Neural crest cell (in vitro differentiated cells): ENCODE measurements at places on chromosomes 2 and 18. TPM values are rescaled to one million over a fixed set of nuclear protein-coding genes. Genes with fewer than 3 reads are reported as not detected.

DNA sequence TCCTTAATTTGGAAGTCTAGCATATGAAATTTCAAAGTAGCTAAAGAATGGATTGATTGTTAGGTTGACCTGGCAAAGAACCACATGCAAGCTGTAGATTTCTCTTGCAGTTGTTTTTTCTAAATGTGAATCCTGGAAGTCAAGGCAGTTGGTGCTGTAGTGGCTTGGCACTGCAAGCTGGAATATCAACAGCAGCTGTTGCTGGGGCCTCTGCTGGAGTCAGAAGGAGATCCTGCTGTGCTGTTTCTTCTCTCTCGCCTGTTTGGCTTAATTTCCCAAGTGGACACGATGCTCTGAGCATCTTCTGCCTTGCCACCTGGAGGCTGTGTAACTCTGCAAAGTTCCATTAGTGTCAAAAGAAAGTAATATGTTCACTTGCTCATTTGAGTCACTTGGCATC lies 12.6 kb downstream of the PIK3C3 start:
- no peak for DNase-seq
- H3K4me1 ChIP-seq = no peaks in the 10 kb centered on the region
- H3K27me3 ChIP-seq = no peaks in the 10 kb centered on the region

- no peak overlapping the region for H3K4me3 ChIP-seq
- no peak overlapping the region for H3K27ac ChIP-seq
- H3K4me1 ChIP-seq = no peaks in the 10 kb centered on the region
- DNase-seq = no peak
- no peaks in the 10 kb centered on the region for H3K36me3 ChIP-seq
Measured at GRCh38 chr2:240143276-240143675, 2.8 kb upstream of the OTOS start.

GRCh38 chr2:14756981-14757657 lies 124.6 kb downstream of the LRATD1 start:
- DNase-seq = no peak
- no peaks in the 10 kb centered on the region for H3K4me1 ChIP-seq
- no peaks in the 10 kb centered on the region for H3K27me3 ChIP-seq

- DNase-seq = no peak
- no peaks in the 10 kb centered on the region for H3K36me3 ChIP-seq
- no peak overlapping the region for H3K27ac ChIP-seq
- H3K27me3 ChIP-seq = no peaks in the 10 kb centered on the region
- H3K4me1 ChIP-seq = peaks cover 18% of the 10 kb centered on the region
- no peak overlapping the region for H3K4me3 ChIP-seq
Measured at GRCh38 chr2:11163439-11164317, 8.4 kb downstream of the SLC66A3 start.

- no peak overlapping the region for H3K27ac ChIP-seq
- DNase-seq = no peak
- H3K36me3 ChIP-seq = no peaks in the 10 kb centered on the region
- H3K4me3 ChIP-seq = no peak overlapping the region
- H3K4me1 ChIP-seq = no peaks in the 10 kb centered on the region
Measured at GRCh38 chr2:110748489-110748867, 16.1 kb downstream of the ACOXL start.

DNA sequence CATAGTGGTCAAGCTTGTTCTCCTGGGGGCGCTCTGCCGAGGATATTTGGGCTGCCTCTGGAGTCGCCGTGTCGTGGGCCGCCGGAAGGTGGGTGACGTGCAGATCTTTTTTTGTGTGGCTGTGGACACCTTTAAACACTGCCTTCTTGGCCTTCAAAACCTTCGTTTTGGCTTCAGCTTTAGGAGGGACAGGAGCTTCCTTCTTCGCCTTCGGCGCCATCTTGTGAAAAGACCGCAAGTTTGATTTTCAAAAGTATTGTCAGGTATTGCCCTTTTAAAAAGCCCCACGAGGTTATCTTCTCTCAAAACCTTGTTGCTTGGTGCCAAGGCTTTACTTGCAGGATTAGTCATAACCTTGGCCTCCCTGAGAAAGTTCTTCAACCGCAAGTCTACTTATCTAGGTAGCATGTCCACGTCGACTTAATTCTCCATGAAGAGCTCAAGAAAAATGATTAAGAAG lies 20.8 kb downstream of the LAMA3 start:
- no peaks in the 10 kb centered on the region for H3K36me3 ChIP-seq
- DNase-seq = no peak
- peaks cover 1% of the 10 kb centered on the region for H3K27me3 ChIP-seq
- H3K4me1 ChIP-seq = no peaks in the 10 kb centered on the region
- H3K27ac ChIP-seq = no peak overlapping the region
- no peak overlapping the region for H3K4me3 ChIP-seq

- H3K4me1 ChIP-seq = no peaks in the 10 kb centered on the region
- H3K36me3 ChIP-seq = no peaks in the 10 kb centered on the region
- H3K27me3 ChIP-seq = peaks cover 21% of the 10 kb centered on the region
- no peak overlapping the region for H3K27ac ChIP-seq
- DNase-seq = no peak
Measured at GRCh38 chr2:102258386-102259074, 52.8 kb upstream of the IL1RL1 start.

DNA sequence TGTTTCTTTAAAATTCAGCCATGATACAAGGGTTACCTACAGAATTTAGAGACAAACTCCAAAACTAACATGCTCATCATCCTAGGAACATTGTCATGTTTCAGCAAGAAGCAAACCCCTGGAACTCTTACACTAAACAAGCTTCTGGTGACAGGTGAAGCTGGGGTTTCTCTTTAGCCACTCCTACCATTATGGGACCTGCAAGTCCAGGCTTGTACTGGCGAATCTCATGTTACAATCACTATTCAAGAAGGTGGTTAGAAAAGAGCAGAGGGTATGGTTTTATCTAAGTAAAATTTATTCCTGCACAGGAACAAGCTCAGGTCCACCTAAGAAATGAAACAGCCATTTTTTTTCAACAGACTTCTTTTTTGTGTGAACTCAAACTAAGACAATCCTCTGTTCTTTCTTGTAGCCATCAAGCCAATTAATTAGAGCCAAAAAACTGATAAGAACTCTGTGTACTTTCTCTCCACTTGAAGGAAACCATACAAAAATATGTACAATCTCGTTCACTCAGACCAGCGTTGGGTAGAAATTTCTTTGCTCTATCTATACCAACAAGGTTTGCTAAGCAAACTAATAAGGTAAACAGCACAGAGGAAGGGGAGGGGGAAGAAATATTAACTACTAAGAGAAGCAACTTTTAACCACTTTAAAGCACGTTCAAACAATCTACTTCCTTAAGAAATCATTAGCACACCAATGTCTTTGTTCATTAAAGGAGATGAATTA lies 63.3 kb upstream of the NEDD4L start:
- no peak overlapping the region for H3K4me3 ChIP-seq
- H3K27me3 ChIP-seq = no peaks in the 10 kb centered on the region
- no peak overlapping the region for H3K27ac ChIP-seq
- DNase-seq = no peak
- H3K4me1 ChIP-seq = peaks cover 16% of the 10 kb centered on the region
- no peaks in the 10 kb centered on the region for H3K36me3 ChIP-seq

- H3K4me3 ChIP-seq = no peak overlapping the region
- no peak overlapping the region for H3K27ac ChIP-seq
- H3K36me3 ChIP-seq = no peaks in the 10 kb centered on the region
- H3K27me3 ChIP-seq = no peaks in the 10 kb centered on the region
Measured at GRCh38 chr18:49098386-49098785, 147.6 kb upstream of the SMAD7 start.

DNA sequence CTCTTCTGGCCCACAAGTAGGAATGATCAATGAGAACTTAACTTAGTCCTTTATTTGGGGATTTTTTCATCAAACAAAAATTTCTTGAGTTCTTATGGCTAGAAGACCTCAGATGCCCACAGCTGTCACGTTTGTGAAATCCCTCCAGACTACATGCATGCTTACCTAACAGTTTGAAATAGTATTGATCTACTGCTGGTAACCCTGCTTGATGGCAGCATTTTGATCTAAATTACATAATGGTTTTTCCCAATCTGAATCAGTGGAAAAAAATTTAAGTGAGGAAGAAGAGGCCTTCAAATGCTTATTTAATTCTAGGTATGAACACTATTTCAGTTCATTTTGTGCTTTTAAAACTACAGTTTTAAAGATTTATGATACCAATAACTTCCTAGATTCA lies 13.9 kb downstream of the ERMN start:
- H3K4me3 ChIP-seq = no peak overlapping the region
- DNase-seq = no peak
- H3K4me1 ChIP-seq = no peaks in the 10 kb centered on the region
- H3K36me3 ChIP-seq = no peaks in the 10 kb centered on the region
- peaks cover 8% of the 10 kb centered on the region for H3K27me3 ChIP-seq

GRCh38 chr2:205605638-205606304 lies 76.5 kb upstream of the NRP2 start:
- H3K27ac ChIP-seq = no peak overlapping the region
- no peak for DNase-seq
- H3K4me3 ChIP-seq = no peak overlapping the region

Gene EIPR1
- total RNA-seq = 33.0 and 34.9 TPM in 2 replicates

Gene EPC2
- total RNA-seq = 31.6 and 35.3 TPM in 2 replicates

Gene TMEM163
- total RNA-seq = 0.71 and 1.0 TPM in 2 replicates

Gene SH3BP4
- 32.1 and 37.1 TPM in 2 replicates for total RNA-seq

Gene KRTCAP3
- total RNA-seq = 5.5 and 6.9 TPM in 2 replicates

Gene SETBP1
- 38.9 and 39.3 TPM in 2 replicates for total RNA-seq

Gene IL18R1
- total RNA-seq = not detected in 2 replicates

Gene STARD6
- 0.35 TPM in 1 of 2 replicates, not detected in the other for total RNA-seq

Gene CD8A
- total RNA-seq = 0.16 and 0.54 TPM in 2 replicates

Gene RNF25
- 35.6 and 39.2 TPM in 2 replicates for total RNA-seq

Gene KANSL3
- total RNA-seq = 57.7 and 58.8 TPM in 2 replicates
